ENCODE measurements at places on chromosomes 2 and 18.
A peak's percentile ranks its signal among the peaks of the same experiment; 100 is the strongest.

GRCh38 chr18:10231220-10231619, 223.2 kb upstream of the APCDD1 start:
- DNase-seq: no peak

DNA sequence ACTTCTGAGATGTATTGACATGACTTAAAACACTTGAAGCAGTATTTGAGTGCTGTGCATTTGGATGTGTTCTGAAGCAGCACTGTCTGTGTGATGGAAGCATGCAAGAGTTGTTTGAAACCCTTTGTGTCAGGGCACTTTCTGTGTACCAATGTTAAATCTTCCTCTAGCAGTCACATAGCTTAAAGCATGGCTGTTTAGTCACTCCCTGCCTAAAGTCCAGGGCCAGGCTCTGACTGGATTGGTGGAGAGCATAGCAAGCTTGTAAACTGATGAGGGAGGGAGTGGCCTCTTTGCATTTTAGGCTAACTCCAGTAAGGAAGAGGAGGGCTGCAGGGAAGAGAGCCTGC, 73.5 kb downstream of the MYO1B start:
- DNase-seq: peak; percentile 79

DNA sequence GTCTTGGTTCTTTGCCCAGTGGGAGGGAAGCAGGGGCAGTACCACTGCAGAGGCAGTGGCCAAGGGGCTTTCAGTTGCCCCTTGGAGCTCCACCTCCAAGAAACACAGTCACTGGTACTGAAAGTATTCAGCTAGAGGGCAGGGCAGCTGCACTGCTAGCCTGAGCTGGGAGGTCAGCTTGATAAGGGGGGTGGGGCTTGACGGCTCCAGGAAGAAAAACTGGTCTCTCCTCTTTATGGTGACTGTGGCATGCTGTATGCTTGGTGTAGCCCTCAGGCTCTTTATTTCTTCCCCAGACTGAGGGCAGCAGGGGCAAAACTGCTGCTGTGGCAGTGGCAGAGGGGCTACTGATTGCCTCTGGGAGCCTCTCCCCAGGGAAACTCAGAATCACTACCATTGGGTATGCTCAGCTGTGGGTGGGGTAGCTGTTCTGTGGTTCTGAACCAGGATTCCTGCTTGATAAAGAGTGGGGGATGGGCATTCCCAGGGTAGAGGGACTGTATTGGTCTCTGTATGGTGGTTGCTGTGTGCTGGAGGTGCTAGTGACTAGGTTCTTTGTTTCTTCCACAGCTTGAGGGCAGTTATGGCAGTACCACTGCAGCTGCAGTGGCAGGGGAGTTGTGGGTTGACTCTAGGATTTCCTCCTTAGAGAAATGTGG, 134.6 kb upstream of the SCN7A start:
- no peak for DNase-seq

GRCh38 chr2:12556762-12557161, 160.0 kb upstream of the TRIB2 start:
- DNase-seq: peak; percentile 83

DNA sequence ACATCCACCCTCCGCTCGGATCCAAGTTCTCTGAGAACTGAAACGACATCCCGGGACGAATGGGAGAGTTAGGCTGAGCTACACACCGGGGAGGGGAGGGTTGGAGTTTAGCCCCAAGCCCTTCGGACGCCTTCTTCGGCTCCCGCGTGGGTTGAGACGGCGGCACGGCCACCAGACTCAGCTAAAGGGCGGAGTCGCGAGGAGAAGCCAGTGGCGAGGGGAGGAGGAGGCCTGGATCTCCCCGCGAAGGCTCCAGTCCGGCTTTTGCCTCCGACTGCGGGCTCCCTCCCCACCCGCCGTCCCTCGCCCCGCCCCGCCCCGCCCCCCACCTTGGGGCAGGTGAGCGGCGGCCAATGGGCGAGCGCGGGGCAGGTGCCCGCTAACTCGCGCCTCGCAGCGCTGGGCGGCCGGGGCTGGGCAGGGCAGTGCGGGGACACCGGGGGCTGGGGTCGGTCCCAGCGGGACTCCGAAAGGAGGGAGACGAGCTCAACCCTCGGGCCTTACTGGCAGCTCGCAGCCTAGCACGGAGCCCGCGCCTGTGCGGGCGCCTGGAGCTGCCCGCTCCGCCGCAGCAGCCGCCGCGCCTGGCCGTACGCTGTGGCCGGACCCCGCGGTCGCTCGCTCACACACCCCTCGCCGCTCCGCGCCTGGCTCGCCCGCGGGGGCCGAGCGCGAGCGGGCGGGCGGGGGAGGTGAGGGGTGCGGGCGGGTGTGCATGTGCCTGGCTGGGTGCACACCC, at the start of gene EMX1:
TSS of gene EMX1 (plus strand) at position 382 of the 739 bp plus-strand sequence. CDS start at position 716, 334 bp downstream.
- DNase-seq: no peak

DNA sequence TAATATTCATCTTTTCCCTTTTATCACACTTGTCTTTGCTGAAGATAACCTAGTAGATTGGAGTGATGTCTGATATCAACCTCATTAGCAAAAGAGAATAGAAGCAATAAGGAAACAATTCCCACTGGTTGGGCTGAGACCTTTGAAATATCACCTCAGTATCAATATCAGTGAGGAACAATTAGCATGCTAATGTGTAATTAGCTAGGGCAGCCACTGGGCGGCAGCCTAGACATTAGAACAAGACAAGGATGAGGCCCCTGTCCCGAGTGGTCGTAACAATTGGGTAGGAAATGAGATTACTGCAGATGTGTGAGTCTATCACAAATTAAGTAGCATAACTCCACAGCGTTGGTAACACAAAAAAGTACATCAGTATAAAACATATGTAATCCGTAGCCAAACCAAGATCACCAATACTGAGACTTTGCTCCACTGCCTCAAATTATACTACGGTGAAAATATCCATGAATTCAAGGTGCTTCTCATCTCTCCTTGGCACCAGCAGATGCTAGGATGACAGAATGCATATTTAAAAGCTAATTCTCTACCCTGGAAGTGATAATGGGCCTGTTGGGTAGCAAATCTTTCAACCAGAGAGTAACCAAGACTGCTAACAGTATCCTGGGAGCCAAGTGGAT, 99.1 kb downstream of the ALPK2 start:
- DNase-seq: peak; percentile 75

- DNase-seq: no peak
Measured at GRCh38 chr2:173753441-173753840, 211.7 kb downstream of the SP3 start.

DNA sequence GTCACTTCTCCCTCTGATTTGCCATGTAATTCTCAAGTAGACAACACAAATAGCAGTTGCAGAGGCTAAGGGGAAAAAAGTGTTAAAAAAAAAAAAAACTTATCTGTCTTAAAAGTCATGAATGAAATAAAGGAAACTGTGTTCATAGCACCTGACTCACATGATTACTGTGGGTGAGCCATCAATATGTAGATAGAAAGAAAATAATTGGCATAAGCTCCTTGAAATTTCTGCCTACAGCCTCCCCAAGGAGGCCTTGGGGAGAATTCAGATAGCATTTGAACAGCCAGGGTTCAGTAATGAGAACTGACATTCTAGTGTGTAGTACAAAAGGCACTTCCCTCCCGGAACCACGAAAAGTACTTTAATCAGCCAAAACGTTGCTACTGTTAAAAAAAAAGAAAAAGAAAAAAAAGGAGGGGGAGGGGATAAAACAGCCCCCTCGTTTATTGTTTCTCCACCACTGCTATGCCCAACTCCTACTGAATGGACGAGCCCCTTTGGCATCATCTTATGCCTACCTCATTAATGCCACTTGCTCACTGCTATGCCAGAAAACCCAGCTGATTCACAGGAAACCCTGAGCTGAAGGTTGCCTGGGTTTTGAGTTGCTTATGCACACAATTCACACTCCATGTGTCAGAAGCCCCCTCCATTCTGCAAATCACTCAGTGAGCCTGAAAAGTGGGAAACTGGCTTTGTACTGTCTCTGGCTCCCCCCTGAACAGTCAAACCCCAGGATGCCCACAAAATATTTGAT, 65.5 kb upstream of the KLF7 start:
- DNase-seq: no peak

DNA sequence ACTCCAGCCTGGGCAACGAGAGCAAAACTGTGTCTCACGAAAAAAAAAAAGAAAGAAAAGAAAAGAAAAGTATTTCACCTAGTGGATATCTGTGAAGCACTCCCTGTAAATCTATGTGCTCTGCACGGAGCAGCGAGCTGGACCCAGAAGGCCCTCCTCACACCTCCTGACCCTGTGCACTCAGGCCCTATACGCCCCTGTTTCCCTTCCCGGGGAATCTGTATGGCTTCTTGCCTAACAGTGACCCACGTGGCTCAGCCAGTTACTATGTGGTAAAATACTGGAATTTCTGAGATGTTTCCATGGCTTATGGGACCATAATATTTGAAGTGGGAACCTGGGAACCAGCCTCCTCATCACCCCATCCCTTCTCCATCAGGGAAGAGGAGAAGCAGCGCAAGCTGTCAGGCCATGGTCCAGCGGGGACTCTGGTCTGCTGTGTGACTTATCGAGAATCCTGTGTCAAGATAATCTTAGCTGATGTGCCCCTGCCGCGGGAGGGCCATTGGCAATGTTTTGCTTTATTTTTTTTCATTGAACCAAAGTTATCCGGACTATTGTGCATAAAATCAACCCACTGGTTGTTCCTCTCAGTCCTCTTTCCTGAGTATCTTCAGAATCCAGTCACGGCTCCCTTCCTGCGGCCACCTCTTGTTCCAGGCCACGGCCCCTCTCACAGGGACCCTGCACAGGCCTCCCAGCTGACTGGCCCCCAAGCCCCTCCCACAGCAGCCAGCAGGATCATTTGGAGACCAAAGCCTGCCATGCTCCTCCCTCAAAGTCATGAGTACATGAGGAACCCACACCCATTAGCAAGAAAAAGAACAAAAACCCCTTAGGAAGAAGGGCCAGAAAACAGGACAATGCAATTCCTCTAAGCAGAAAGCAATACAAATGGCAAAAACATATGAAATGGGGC, 30.6 kb downstream of the SDC1 start:
- DNase-seq: no peak

DNA sequence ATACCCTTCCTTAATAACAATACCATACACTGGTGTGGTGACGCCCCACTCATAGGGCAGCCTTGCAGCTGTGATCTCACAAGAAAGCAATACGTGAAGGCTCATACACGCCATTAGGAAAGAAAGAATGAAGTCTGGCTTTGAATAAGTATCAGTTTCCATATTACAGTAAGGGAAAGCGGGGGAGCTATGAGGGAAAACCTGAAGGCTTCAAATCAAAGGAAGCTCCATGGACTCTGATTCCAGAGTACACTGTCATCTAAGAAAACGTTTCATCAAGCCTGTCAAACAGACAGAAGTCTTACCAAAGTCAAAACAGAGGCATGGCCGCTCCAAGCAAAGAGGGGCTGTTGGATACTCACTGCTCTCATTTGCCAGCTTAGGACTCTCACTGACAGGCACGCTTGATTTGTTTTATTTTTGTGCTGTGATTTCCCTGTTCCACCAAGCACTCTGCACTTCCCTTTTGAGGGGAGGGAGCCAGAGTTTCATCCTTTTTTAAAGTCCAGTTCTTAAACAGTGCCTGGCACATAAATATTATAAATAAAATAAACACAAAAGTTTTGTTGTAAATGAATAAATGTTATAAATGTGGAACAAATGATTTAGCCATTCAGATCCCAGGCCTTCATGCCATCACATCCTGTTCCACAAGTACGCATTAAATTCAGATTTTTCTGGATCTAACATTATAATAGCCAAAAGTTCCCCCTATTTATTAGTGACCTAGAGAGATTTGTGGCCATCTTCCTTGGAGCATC, 221.2 kb downstream of the PIEZO2 start:
- DNase-seq: peak; percentile 43

DNA sequence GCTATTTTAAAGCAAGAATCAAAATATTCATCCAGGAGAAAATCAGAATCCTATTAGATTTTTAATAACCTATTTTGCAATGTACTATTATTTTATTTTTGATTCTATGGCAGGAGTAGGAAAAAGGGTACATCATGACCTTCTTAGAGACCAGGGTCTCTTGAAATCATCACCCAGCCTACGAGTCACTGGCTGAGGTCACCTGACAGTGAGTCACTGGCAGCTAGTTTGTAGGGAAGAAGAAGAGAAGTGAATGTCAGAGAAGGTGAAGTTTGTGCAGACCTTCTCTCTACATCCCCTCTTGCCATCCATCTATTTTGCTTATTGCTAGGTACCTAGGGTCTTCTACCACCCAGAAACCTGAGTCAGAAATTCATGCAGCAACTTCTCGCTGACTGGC, 144.2 kb downstream of the ALK start:
- DNase-seq: peak; percentile 15

DNA sequence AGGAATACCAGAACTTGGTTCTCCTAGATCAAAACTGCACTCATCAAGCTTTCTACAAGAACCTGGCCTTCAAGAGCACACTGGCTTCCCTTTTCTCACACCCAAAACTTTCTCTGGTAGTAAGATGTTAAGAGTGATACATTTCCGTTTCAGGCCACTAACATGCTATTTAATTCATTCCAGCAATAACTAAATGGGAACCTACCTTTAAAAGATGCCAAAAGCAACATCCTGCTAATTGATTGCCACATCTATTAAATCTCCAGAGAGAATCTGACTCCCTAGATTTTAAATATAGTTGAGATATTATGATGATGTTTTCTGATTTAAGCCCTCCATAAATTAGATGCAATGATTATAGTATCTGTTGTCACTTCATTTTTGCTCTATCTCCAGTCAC, 71.6 kb downstream of the KCTD18 start:
- DNase-seq: peak; percentile 24
